ENCODE measurements at places on chromosomes 5 and 9. TPM values are rescaled to one million over a fixed set of nuclear protein-coding genes. Genes with fewer than 3 reads are reported as not detected.

The OR13J1 gene
- not detected for total RNA-seq

The PCDHA12 gene
- total RNA-seq, result not detected

The DMRT2 gene
- total RNA-seq, result not detected

The INSL6 gene
- not detected for total RNA-seq

The FOXI1 gene
- total RNA-seq, result not detected

The JAKMIP2 gene
- total RNA-seq, result not detected

The IL33 gene
- 17.5 TPM for total RNA-seq

The ABO gene
- total RNA-seq, result 0.16 TPM

The FOXB2 gene
- not detected for total RNA-seq

The STPG3 gene
- not detected for total RNA-seq

The TEX48 gene
- total RNA-seq, result not detected

The TMOD1 gene
- total RNA-seq, result 1.5 TPM

The LRRC19 gene
- total RNA-seq, result not detected

The ST8SIA4 gene
- total RNA-seq, result 9.4 TPM

The CNTLN gene
- 6.6 TPM for total RNA-seq

The GPX3 gene
- total RNA-seq, result 14.5 TPM

The RORB gene
- total RNA-seq, result under 0.01 TPM

The IFNA2 gene
- total RNA-seq, result not detected

The RANBP17 gene
- 5.5 TPM for total RNA-seq

The APBB3 gene
- 16.0 TPM for total RNA-seq

The PHF24 gene
- not detected for total RNA-seq

The ACSL6 gene
- total RNA-seq, result 0.57 TPM

The ECSCR gene
- total RNA-seq, result 281 TPM

The WDR55 gene
- total RNA-seq, result 30.4 TPM

The FBP1 gene
- total RNA-seq, result 0.57 TPM

The WWC1 gene
- total RNA-seq, result 0.31 TPM
